ENCODE measurements at places on chromosomes 7 and 10.

DNA sequence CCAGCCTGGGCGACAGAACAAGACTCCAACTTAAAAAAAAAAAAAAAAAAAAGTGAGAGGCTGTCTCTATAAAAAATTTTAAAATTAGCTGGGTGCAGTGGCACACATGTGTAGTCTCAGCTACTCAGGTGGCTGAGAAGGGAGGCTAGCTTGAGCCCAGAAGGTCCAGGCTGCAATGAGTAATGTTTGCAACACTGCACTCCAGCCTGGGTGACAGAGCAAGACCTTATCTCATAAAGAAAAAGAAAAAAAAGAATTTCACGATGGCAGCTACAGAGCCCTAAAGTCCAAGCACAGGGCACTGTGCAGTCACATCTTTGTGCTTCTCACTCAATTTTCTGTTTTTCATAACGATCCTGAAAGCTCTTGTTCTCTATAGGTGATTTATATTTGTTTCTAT, 209.5 kb upstream of the KCTD7 start:
- no peak for DNase-seq

DNA sequence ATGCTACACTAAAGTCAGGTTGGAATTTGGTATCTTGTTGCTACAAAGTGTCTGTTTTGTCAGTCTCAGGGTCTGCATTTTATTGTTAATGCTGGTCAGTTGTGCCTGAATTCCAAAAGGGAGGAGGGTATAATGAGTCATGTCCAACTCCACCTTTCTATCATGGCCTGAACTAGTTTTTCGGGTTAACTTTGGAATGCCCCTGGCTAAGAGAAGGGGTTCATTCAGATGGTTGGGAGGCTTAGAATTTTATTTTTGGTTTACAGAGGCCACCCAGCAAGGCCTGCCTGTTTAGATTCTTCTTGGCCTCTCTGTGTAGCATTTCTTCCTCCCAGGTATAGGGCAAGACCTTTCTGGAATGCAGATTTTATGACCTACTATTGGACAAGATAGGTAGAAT, 93.2 kb downstream of the SKIDA1 start:
- no peak for DNase-seq

DNA sequence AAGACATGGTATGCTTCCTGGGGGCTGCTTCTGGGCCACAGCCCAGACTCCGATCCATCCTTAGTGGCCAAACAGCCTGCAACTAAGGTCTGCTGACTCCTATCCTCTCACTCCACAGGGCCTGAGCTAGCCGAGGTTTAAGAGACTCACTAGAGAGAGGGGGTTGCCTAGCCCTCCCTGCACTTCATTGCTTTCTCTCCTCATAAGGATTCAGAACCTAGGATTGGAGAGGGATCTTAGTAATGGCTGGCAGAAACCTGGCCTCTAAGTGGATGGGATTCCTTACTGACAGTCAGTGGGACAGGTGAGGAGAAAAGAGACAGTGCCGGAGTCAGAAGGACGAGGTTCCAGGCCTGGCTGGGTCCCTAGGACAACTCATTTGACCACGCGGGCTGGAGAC, 8.2 kb upstream of the DDIT4 start:
- DNase-seq = no peak

DNA sequence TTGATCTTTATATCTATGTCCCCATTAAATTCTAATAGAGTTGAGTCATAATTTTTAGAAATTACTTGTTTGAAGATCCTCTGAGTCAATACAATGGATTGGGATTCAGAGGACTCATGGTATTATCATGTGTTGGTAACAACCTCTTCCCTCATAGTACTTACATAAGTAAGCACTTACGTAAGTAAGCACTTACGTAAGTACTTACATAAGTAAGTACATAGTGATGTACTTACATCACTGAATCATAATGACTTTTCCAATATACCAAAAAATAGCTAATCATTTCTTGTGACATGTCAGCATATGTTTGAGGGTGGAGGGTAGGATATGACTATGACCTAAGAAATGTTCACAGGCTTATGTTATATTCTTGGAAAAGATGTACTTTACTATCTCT, 740.5 kb downstream of the SORCS1 start:
- peak; percentile 85 for DNase-seq

- DNase-seq = no peak
Observed at GRCh38 chr7:11895337-11895736, 63.3 kb upstream of the THSD7A start.

- no peak for DNase-seq
Observed at GRCh38 chr10:11509036-11509435, 102.4 kb downstream of the USP6NL start.

- DNase-seq = no peak
Observed at GRCh38 chr7:25858200-25858524, 293.8 kb upstream of the NFE2L3 start.

GRCh38 chr7:132351954-132352499, 224.2 kb downstream of the PLXNA4 start:
- DNase-seq = no peak

- no peak for DNase-seq
Observed at GRCh38 chr10:88439932-88440331, 143.2 kb downstream of the RNLS start.

GRCh38 chr7:85055196-85055595, 131.7 kb downstream of the SEMA3D start:
- no peak for DNase-seq

DNA sequence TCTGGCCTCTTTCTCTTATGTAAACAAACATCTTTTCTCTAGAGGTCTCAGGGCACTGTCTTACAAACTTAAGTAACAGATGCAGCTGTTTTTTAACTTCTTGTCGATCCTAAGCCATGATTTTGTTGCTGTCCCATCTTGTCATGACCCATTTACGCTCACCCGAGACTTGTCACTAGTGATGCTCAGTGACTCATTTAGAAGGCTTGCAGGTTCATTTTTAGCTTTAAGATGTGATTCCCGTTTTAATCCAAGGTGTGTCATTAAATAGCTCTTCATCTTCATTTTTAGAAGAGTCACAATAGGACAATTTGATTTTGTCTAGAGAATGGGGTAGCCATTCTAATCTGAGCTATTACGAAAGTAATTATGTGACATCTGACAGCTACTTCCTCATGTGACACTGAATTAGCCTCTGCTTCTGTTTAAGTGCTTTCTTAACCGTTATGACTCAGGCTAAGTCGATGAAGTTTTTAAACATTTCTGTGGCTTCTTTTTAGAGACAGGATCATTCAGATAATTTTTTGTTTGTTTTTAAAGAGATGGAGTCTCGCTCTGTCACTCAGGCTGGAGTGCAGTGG, 42.7 kb downstream of the SPDYE5 start:
- DNase-seq = peak; percentile 12

GRCh38 chr7:101121991-101122932, 4.6 kb upstream of the SERPINE1 start:
- DNase-seq = peak; percentile 98

- no peak for DNase-seq
Observed at GRCh38 chr7:50584793-50585408, 19.7 kb upstream of the DDC start.

- DNase-seq = no peak
Observed at GRCh38 chr7:27073076-27073475, 22.7 kb downstream of the HOXA1 start.

DNA sequence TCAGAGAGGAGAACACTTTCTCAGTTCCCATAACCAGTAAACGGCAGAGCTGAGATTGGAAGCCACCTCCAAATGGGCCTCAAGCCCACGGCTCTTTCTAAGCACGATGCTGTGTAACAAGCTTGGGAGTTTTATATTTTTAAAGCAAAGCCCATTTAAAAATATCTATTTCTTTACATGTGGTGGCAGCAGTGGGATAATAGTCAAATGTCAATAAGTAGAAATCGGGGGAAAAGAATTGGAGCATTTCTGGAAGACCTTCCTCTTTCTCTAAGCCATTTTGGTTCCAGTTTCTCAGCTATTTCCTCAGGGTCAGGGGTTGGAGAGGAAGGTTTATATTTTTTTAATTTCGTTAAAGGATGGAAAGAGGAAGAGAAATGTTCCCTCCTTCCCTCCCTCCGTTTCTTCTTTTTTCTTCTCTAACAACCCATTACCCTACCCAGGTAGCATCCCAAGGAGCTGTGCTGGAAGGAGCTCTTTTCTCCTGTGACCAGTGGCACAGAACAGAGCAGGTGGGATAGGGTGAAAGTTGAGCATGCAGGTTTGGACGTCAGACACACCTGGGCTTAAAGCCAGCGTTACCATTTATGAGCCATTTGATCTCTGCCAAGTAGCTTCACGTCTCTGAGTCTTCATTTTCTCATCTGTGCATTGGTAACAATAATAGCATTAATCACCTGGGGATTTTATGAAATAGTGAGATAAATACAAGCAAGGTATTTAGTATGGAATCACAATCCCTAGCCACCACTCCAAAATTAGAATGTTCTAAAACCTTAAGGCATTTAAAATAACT, 515.7 kb downstream of the RPS24 start:
- DNase-seq = no peak

GRCh38 chr10:128014236-128014635, 107.3 kb downstream of the PTPRE start:
- no peak for DNase-seq

DNA sequence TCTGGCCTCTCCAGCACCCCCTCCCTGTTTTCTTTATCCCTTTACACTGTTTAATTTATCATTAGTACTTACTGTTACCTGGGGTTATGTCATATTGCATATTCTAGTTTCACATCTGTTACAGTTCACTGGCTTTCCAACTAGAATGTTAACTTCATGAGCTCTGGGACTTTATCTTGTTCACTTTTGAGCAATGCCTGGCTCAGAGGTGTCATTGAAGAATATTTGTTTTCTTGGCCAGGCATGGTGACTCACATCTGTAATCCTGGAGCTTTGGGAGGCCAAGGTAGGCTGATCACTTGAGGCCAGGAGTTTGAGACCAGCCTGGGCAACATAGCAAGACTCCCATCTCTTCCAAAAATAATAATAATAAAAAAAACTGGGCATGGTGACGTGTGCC, 40.7 kb downstream of the LRGUK start:
- DNase-seq = no peak

GRCh38 chr10:93420944-93421825, 60.9 kb downstream of the MYOF start:
- DNase-seq = no peak

DNA sequence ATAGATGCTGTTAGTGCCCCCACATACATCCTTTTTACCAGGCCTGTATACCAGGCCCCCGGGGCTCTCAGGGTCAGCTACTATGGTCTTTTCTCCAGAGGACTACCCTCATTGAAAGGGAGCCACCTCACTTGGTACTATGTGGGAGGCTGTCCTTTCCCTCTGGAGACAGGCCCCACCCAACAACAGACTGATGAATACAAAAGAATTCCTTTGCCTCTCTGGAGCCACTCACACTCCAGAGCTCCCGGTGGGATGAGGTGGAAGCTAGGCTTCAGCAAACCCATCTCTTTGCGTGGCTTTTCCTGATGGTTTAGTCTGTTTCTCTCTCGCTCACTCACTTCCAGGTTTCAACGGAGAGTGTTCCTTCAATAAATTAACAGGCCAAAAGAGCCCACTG, 30.3 kb downstream of the ANKMY2 start:
- DNase-seq = no peak

DNA sequence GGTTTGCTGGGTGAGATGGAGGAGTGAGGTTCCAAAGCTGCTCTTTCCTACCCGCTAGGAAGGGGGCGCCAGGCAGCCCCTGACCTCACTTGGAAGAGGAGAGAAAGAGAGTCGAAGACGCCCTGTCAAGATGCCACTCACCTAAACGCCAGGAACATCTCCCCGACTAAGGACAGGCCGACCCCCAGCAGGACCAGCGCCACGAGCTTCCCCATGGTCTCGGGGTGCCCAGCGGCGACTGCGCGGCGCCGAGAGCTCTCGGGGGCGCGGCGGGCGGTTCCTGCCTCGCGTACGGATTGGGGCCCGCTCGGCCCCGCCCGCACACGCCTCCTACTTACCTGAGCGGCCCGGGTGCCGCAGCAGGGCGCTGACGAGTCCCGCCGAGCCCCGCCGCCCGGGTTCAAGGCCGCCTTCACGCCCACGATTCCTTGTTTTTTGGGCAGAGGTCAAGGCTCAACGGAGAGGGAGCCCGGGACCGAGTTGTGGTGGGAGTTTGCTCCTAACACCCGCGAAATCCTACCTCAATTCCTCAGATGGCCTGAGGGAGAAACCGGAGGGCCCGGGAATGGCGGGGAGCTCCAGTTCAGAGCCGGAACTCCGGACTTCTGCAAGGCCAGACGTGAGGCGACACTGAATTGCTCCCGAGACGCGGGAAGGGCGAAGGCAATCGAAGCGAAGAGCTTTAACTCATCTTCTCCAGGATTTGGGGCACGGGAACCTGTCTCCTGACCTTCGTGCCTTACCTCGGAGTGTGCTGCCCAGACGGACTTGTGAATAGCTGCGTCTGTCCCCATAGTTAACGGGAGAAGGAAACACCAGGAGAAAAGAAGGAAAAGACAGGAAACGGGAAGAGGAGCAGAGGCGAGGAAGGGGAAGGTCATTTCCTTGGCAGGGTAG, at the start of gene PON3:
TSS of gene PON3 (minus strand) at position 240 of the 897 bp plus-strand sequence. CDS start at position 215, 25 bp downstream.
- no peak for DNase-seq

GRCh38 chr10:103658049-103658577, 164.6 kb downstream of the NEURL1 start:
- DNase-seq = no peak

DNA sequence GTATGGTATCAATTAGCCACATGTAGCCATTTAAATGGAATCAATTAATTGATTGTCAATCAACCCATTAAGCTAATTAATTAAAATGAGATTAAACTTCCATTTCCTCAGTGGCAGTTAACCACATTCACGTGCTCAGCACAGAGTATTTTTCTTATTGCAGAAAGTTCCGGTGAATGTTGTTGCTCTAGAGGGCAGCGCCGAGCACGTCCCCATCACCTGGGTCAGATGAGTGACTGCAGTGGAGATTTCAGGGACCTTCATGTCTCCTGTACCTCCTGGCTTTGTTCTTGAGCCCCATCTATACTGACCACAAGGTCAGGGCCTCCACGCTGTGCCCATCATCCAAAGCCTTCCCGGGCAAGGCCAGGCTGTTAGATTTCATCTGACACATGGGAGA, 168.8 kb upstream of the MKI67 start:
- DNase-seq = no peak

DNA sequence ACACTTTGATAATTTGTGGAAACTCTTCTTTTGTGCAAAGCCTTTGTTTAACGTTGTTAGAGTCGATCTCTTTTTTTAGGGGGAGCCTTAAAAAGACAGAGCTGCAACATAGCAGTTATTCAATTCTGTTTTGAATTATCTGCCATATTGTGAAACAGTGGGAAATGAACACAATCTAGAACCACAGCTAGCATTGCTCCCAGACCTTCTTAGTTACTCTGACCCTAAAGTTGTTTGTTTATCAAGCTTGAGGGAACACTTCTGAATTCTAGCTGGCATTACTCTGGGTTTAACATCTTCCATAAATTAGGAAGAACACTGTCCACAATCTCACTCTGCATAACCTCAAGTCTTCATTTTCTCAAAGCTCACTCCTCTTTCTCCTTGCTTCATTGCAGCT, 217.7 kb downstream of the PRKG1 start:
- DNase-seq = no peak

Measured in fibroblast of skin of left biceps (primary cell).